Bronchial epithelial cell (primary cell): ENCODE measurements at places on chromosomes 1 and 21. TPM values are rescaled to one million over a fixed set of nuclear protein-coding genes. Genes with fewer than 3 reads are reported as not detected.

DNA sequence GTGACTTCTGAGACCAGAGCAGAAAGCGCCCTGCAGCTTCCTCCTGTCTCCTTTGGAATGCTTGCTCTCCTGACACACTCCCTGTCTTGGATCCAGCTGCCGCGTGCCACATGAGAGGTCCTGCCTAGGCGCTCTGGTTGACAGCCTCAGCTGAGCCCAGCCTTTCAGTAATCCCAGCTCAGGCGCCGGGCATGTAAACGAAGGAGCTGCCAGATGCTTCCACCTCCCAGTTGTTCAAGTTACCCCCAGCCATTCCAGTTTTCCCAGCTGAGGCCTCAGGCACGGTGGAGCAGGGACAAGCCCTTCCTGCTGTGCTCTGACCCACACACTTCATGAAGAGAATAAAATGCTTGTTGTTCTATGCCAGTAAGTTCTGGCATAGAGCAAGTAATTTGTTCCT, 14.3 kb upstream of the CD34 start:
- peak; percentile 21 for DNase-seq

- DNase-seq = no peak
Measured at GRCh38 chr1:177953549-177953948, 16.3 kb downstream of the SEC16B start.

DNA sequence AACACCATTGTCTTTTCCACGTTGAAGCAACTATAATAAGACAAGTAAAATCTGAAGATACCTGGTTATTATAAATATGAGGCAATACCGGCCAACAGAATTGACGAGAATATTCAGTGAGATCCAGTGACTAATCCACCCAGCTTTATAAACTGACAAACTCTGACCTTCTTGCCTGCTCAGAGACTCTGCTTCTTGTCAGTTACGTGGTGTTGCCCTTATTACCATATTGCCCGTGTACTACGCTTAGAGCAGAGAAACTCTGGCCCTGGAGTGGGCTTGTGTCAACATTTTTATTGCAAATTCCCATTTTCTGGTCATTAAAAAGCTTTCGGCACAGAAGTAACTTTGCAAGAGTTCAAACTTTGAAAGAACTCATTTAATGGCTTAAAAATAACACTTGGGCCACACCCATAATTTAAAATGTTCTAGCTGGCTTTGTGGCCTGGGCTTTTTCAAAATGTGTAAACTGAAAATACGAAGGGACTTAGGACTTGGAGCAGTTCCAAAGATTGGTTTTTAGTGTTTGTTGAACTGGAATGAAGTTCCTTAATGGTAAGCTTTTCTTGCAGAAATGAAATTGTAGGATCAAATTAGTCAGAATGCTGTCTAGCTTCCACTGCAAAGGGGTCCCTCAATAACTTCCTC, 266.2 kb downstream of the LMO4 start:
- DNase-seq = no peak

GRCh38 chr1:202215472-202216130, 22.0 kb downstream of the LGR6 start:
- no peak for DNase-seq

GRCh38 chr21:28136656-28137255, 855.9 kb downstream of the LTN1 start:
- no peak for DNase-seq

- peak; percentile 35 for DNase-seq
Measured at GRCh38 chr1:198986036-198986435, 347.2 kb downstream of the PTPRC start.

DNA sequence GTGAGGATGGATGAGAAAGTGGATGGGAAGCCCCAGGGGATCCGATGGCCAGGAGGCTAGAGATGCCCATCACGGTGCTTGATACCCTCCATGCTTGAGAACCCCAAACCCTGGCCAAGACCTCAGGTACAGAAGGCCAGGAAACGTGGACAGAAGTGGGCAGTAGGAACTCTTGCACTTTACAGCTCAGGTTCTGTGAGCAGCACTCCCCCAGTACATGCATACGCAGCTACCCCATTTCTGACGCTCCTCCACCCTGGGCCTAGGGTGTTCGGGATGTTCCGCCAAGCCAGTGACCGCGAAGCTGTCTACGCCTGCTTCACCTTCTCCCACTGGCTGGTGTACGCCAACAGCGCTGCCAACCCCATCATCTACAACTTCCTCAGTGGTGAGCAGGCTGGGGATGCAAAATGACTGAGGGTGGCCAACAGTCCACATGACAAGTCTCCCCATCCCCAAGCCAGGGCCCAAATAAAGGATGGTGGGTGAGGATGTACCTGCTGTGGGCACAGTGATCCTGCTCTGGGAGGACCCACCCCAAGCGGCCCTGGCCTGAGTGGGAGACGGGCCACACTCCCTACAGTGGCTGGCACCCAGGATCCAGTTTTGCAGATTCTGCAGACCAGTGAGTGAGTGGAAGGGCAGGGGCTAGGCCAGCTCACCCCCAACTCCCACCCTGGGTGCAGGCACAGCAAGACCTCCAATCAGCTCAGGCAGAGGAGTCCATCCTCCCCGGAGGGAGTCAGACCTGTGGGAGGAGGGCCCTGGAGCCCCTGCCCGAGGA, 7.4 kb downstream of the HCRTR1 start:
- no peak for DNase-seq

DNA sequence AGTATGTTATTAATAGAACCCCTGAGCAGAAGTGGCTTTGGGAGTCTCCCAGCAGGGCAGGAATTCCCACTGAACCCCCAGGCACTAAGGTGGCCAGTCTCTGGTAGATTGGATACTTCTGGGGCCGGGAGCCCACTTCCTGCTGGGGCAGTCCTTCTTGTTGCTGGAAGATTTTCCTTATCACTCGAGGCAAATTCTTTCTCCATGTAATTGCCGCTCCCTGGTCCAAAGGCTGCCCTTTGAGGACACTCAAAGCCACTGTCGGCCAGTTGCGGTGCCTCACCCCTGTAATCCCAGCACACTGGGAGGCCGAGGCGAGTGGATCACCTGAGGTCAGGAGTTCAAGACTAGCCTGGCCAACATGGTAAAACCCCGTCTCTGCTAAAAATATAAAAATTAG, 22.6 kb upstream of the TNFRSF1B start:
- no peak for DNase-seq

DNA sequence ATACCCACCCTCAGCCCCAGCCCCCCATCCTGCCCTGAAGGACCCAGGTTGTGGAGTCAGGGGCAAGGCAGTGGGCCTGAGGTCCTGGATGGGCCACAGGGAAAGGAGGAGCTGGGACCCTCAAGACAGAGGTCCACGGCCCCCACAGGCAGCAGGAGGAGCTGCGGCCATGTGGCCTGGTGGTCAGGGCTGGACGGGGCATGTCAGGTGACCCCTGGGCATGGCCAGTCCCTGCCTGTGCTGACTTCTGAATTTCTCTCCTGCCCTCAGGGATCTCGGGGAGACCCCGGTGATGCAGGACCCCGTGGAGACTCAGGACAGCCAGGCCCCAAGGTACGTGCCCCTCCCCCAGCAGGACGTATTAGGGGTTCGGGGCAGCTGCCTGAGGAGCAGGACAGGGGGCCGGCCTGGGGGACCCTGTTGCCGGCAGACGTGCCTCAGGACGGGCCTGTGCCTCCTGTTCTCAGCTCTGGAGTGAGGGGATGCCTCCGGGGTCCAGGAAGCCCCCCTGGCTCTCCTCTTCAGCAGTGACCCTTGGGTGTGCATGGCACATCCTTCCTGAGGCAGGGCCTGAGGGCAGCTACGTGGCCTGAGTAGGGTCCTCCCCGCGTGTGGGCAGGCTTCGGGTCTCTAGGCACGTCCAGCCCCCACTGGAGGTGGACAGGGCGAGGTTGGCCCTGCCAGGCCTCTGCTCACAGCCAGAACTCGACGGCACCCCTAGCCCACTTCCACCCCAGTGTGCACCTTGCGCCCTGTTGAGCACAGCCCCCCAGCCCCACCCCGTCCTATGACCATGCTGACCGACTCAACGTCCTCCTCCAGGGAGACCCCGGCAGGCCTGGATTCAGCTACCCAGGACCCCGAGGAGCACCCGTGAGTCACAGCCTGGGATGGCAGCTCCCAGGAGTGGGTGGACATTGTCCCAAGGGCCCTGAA, 23.6 kb downstream of the COL6A2 start:
- no peak for DNase-seq

GRCh38 chr1:172745014-172745413, 86.1 kb downstream of the FASLG start:
- peak; percentile 74 for DNase-seq

GRCh38 chr1:228391411-228392020, 15.1 kb downstream of the TRIM11 start:
- no peak for DNase-seq

DNA sequence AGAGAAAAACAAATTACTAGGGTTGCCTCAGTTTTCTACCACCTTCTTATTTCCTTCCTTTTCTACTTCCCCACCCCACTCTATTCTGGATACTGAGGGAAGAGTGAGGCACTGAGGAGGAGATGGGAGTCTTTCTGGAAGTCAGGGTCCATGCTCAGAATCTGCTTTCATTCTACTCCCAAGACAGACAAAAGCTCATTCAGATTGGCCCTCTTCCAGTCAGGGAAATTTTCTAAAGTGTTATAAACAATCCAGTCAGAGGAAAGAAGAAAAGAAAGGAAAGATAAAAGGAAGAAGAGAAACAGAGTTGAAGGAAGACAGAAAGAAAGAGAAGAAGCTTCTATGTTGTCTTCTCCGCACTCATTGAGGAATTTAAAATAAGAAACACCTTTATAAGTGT, 228.6 kb downstream of the COP1 start:
- DNase-seq = no peak

GRCh38 chr1:196546272-196547111, 61.7 kb downstream of the KCNT2 start:
- DNase-seq = peak; percentile 54

- no peak for DNase-seq
Measured at GRCh38 chr1:246151796-246152434, 355.2 kb downstream of the SMYD3 start.

- DNase-seq = no peak
Measured at GRCh38 chr21:18114810-18115209, 129.8 kb upstream of the CHODL start.

DNA sequence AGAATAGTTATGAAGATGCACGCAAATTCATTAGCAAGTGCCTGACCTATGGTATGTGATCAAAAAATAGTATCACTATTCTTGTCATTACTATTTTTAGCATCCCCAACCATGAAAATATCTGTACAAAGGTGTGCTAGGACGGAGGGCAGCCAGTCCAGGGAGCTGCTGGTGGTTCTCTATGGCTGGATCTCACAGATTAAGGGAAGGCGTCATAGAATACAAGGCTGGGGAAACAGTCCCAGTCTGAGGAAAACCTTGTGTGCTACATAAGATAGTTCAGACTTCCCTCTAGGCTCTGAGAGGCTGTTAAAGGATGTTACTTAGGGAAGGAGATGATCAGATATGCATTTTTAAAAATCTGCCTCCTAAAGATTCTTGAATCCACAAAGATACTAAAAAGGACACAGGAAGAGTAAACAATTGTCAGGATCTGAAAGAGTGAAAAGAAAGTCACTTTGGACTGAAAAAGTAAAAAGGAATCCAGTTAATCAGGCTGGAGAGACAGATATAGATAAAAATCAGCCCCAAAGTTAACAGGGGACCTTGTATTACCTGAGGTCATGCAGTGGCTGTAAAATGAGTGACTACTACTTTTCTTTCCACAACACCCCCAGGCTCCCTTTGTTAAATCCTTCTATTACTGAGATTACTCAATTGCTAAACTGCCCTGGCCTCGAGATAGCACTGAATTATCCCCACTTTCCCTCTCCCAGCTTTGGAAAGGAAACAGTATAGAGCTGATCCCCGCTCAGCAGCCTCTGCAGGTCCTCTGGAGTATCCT, 108.6 kb downstream of the MAB21L3 start:
- DNase-seq = no peak

- DNase-seq = no peak
Measured at GRCh38 chr1:63688302-63688890, 85.4 kb upstream of the ROR1 start.

UBE2U gene
- not detected in 2 replicates for total RNA-seq

PLCH2 gene
- 64.2 and 93.2 TPM in 2 replicates for total RNA-seq

KRTAP22-1 gene
- not detected in 2 replicates for total RNA-seq

BSND gene
- total RNA-seq = under 0.01 TPM in 1 of 2 replicates, not detected in the other

JAM2 gene
- under 0.01 TPM in 1 of 2 replicates, not detected in the other for total RNA-seq
